NCI-H2029 treated with DMSO at 0.1 percent for 48 hours (cell line): ENCODE measurements at places on chromosomes 16 and 17.

- DNase-seq = no peak
These were observed 919 bp upstream of the CBX1 start for GRCh38 chr17:48102043-48102750.

DNA sequence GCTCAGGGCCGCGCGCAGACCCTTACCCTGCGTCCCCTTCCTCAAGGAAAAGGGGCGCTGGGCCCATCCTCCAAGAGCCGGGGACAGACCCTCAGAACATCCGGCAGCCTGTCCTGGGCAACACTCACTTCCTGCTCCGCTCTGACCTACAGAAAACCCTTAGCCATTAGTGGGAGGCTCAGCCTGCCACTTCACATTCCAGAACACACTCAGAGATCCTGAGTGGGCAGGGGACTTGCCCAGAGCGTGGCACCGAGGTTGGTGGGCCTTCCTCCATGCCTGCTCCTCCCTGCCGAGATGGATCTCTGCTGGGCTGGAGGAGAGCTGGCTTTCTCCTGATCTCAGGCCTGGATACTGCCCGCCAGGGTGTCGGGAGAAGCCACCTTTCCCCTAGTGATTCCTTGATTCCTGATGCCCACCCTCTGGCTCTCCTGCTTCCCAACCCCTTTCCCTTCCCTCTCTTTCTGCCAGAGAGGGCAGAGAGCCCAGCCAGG, 1.5 kb downstream of the SCARF1 start:
- DNase-seq = no peak

- DNase-seq = no peak
These were observed 91.5 kb downstream of the SPAG9 start for GRCh38 chr17:51029142-51029541.

- no peak for DNase-seq
These were observed 2.0 kb downstream of the POLR2A start for GRCh38 chr17:7486181-7486580.

GRCh38 chr17:56478836-56479447, 114.6 kb upstream of the NOG start:
- no peak for DNase-seq

DNA sequence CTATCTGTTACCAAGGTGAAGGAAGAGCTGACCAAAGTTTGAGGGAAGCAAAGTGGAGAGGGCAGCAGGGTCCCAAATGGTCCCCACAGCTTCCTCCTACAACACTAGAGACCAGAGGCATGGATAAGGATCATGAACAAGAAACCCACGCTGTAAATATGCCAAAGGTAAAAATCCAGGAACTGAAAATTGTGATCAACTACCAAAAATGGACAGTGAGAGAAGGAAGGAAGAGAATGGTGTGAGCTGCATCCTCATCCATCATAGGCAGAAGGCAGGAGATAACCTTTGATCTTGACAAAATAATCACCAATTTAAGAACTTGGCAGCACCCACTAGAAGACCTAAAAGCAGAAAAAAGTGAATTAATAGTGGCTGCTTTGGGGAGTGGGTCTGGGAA, 66.2 kb downstream of the CYTH1 start:
- no peak for DNase-seq

DNA sequence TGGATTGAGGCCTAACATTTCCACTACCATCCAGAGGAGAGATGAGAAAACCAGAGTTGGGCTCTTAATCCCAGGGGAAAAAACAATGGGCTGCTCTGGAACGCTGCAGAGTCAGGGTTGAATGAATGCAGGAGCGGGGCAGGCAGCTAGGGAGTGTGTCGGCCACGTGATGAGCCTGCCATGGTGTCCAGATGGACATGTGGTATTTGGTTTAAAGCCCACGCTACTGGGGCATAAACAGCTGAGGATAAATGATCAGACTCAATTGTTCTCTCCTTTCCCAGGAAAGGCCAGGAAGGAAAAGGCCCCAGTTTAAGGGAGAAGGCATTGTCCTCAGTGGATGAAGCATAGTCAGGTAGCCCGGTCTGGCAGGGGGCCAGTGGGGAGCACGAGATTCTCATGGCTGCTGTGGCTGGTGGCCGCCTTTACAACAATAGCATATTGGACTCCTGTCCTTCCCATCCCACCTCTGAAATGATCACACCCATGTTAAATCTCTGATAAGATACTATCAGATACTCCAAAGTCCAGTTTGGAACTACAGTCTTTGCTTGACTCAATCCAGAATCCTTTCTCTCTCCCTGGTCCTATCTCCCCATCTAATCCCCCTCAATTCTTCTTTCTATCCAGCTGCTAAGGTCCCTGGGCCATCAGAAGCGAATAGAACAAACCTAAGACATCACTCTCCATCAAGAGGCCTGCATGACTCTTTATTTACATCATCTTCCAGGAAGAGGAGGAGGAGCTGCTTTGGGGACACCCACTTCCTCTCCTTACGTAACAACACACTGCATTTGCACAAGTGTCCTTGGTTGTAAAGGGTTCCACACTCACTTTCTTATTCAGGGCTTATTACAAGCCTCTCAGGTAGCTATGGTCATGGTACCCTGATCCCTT, 20.4 kb downstream of the CA4 start:
- peak; percentile 16 for DNase-seq

- DNase-seq = no peak
These were observed 25.0 kb downstream of the FOXK2 start for GRCh38 chr17:82544431-82545070.

- DNase-seq = no peak
These were observed at the start of gene RILP for GRCh38 chr17:1649844-1650501. TSS of gene RILP (minus strand) at chr17:1649866. CDS start at chr17:1649804, 62 bp downstream.

GRCh38 chr16:67699265-67699664, 19.9 kb downstream of the GFOD2 start:
- DNase-seq = no peak

DNA sequence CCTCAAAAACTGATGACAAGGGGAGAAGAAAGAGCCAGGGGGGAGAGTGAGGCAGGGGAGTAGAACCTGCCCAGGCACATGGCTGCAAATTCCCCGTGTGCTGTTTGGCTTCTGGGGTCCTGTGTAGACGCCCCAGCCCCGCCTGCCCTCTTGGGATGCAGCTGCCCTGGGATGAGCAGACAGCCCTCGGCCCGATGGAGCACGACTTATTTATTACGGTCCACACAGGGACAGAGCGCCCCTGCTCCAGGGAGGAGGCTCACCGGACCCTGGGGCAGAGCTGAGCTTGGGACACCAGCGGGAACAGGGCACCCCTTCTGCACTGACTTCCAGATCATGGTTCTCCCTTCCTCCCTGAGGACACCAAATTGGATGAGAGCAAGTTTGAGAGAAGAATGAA, 9.1 kb downstream of the LDHD start:
- DNase-seq = no peak

- no peak for DNase-seq
These were observed 16.1 kb downstream of the MRM3 start for GRCh38 chr17:798246-798645.

DNA sequence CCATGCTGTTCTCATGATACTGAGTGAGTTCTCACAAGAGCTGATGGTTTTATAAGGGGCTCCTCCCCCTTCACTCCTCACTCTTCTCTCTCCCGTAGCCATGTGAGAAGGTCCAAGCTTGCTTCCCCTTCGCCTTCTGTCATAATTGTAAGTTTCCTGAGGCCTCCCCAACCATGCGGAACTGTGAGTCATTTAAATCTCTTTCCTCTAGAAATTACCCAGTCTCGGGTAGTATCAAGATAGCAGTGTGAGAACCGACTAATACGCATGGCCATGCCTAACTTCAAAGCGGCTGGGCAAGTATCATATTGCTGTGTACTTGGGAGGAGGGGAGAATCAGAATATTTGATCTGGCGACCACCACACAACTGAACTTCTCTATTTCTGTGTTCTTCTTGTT, 88.3 kb downstream of the PRKCB start:
- DNase-seq = no peak

GRCh38 chr17:76193591-76193990, 46.7 kb downstream of the RNF157 start:
- no peak for DNase-seq

- peak; percentile 88 for DNase-seq
These were observed 223.4 kb upstream of the TNRC6C start for GRCh38 chr17:77735081-77735565.

- DNase-seq = no peak
These were observed 329.3 kb downstream of the KCNJ2 start for GRCh38 chr17:70498631-70499030.

DNA sequence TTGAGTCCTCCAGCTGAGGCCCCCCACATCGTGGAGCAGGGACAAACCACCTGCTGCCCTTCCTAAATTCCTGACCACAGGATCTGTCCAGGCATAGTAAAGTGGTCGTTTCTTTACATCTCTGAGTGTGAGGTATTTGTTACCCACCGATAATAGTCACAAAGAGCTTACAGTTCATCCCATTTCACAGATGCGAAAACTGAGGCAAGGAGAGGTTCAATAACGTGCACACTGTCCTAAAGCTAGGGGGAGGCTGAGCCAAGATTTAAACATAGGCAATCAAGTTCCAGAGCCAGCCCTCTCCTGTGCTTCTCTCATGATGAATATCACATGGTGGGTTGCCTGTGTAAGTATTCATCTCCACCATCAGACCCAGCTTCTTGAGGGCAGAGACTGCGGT, 135.4 kb downstream of the CCT6B start:
- DNase-seq = no peak

DNA sequence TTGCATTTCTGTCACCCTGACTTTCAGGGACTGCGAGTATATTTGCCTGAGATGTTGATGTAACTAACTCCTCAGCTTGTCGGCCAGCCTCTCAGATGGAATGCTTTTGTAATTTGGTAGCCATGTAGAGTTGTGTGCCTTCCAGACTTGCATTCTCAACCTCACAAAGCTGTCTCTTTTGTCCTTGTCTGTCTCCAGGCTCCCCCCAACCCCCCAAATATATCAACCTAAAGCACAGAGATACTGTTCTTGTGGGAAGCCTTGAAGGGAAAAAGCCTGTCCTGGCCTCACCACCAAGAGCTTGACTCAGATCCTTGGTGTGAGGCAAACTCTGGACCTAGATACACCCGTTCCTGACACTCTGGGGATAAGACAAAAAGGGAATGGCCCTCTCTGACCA, 18.4 kb downstream of the SAP30BP start:
- no peak for DNase-seq

DNA sequence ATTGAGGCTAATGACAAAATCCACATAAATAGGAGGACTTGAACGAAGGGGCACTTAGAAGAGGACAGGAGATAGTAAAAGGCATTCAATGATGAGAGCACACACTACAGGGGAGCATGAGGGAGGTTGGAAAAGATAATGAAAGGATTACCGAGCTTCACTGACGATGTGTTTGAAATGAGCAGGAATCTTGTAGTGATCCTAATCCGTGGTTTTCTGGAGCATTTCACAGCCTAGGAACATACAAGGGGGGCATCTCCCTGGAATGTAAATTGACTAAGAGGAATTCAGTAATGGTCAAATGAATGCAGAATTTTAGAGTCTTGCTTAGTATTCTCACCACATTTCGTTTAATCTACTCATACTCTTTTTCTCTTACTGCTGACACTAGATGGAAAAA, 5.2 kb downstream of the ATMIN start:
- no peak for DNase-seq

GRCh38 chr16:85901773-85902365, 2.9 kb downstream of the IRF8 start:
- no peak for DNase-seq

GRCh38 chr16:76577003-76577402, 299.8 kb downstream of the CNTNAP4 start:
- no peak for DNase-seq

- no peak for DNase-seq
These were observed 146.1 kb upstream of the TOM1L1 start for GRCh38 chr17:54754560-54754959.

DNA sequence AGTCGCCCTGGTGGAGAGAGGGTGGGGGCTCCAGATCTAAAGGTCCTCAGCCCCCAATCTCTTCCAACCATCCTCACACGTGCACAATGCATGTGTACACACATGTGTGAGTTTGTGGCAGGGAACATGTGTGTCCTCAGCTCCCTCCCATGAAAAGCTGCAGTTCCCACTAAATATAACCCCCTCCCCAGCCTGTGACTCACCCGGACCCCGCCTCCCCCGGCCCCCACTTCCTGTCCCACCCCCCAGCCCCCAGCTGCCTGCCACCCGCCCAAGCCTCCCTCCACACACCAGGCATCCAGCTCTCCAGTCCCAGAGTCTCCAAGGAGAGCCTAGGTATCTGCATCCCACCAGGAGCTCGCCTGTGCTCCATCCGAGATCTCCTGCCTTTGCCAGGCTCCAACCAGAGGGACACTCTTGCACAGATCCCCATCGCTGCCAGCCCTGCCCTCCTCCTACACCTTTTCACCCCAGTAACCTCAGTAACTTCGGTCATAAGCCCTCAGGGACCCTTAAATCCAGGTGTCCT, 3.9 kb downstream of the DLG4 start:
- DNase-seq = no peak

DNA sequence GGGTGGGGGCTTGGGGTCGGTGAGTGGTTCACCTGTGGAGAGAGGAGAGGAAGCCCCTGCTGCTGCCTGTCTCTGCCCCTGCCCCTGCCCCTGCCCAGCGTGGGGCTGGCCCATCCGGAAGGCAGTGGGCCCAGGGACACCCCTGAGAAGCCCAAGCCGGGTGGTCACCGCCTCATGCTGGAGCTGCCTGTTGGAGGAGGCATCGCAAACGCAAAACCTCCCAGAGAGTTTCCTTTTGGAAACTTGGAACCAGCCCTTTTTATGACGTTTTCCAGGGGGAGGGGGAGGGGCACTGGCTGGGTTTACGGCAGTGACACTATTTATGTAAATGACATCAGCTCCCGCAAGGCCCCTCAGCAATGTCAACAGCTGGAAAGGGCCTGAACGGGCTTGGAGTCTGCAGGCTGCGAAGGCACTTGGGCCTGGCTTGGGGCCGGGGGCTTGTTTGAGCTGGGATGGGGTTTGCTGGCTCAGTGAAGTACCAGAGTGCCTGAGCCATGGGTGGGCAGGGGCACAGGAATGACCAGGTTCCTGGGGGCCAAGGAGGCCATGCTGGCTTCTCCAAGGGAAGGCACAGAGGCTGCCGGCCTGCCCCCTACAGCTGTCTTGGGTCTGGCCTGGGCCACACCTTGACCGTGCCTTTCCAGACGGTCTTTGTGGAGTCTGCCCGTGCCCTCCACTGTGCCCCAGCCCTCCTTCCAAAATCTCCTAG, 219.5 kb downstream of the NTN1 start:
- DNase-seq = no peak
